ENCODE measurements at places on chromosomes 2 and 18. TPM values are rescaled to one million over a fixed set of nuclear protein-coding genes. Genes with fewer than 3 reads are reported as not detected.
A peak's percentile ranks its signal among the peaks of the same experiment; 100 is the strongest.

Gene COL4A3
- 0.16 TPM for total RNA-seq

Gene SDC1
- total RNA-seq: 9.0 TPM

GRCh38 chr18:54086863-54087262 lies 137.6 kb downstream of the MBD2 start:
- no peak for DNase-seq

DNA sequence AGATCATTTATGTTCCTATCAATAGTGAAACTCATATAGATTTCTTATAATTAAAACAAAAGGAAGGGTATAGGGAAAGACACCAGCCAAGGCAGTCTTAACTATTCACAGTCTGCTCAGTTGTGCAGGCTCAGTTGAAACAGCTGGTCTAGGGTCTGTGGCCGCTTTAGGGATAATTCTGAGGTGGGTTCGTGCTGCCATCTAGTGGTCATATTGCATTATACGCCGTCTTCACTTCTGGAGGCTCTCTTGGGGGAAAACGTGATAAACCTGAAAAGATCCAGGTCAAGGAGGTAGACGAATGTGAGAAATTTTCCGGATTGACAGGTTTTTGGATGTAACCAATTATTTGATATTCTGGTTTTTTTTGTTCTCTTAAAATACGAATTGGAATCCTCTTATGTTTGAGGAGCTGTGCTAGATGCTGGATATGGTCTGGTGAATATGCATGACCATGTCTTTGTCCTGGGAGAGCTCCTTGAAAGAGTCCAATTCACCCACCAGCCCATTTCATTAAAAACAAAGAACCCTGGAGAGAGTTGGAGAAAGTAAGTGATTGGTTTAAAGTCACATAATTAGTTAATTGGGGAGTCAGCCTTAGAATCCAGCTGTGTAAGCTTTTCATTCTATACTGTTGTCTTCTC lies 492.4 kb downstream of the PLCL1 start:
- peak; percentile 37 for DNase-seq
